Head of caudate nucleus (tissue), 42 donors: ENCODE measurements at places on chromosomes 6 and 20.

- no peak for DNase-seq
Measured at GRCh38 chr6:7770111-7770510, 44.2 kb downstream of the BMP6 start.

DNA sequence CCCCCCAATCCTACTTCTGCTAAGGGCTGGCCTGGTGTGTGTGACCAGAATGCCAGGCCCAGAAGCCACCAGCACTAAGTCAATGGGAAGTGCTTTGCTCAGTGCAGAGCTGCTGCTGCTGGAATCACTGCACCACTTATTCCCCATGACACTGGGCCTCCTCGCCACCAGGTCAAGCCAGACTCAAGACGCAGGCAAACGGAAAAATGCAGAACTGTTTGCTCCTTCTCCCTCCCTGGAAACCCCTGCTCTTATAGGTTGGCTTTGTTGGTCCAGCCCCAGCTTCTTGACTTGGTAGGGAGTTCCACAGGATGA, 121.9 kb downstream of the PHACTR3 start:
- no peak for DNase-seq

DNA sequence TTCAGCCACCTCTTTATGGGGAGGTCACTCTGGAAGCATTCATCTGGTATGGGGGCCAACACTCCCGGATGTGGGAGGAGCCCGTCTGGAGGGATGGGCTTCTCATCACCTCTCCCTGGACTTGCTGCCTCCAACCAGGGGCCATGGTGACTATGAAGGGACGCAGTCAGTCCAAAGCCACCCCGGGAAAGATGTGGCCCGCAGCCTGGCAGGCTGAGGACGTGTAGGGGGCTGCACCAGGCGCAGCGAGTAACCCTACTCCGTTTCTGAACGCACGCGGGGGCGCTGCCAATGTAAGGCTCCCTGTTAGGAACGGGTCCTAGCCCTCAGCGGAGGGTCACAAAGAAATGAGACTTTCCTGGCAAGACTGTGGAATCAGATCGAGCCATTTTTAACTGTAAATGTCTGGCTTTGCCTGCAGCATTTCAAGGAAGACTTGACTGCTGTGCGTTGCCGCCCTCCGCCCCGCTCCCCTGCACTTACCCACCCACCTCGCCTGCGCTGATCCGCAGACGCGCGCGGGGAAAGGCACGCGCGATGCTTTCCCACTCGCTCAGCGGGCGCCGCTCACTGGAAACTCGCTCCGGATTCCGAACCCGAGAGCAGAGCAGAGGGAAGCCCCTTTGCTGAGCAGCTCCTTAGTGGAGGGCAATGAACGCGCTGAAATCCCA, 55.1 kb downstream of the IL20RA start:
- DNase-seq, result peak; percentile 75

- DNase-seq, result no peak
Measured at GRCh38 chr6:3376893-3377535, 79.8 kb downstream of the SLC22A23 start.

DNA sequence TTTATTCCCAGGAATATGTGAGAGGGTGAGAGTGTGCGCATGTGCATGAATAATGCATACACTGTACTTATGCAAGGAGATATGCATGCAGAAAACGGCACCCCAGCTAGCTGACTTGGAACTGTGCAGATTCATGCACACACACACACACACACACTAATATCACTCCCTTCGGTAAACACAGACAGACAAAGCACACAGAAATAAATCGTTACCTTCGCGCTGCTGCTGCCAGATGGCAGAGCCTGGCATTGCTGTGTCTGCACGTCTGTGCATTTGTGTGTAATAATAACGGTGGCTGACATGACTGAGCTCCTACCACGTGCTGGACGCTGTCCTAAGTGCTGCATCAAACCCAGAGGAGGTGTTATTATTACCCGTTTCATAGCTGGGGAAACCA, 36.8 kb downstream of the PREX1 start:
- no peak for DNase-seq

DNA sequence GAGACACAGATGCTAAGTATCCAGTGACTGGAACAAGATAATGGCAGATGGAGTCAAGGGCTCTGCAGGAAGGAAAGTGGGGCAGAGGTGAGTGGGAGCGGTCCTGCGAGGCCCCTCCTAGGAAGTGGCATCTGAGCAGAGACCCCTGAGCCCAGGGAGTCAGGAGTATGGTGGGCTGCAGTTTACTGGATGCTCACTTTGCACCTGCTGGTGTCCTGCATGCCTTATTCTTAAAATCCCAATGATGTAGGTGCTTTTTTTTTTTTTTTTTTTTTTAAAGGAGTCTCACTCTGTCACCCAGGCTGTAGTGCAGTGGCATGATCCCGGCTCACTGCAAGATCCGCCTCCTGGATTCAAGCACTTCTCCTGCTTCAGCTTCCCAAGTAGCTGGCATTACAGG, 5.6 kb downstream of the CEBPB start:
- no peak for DNase-seq

DNA sequence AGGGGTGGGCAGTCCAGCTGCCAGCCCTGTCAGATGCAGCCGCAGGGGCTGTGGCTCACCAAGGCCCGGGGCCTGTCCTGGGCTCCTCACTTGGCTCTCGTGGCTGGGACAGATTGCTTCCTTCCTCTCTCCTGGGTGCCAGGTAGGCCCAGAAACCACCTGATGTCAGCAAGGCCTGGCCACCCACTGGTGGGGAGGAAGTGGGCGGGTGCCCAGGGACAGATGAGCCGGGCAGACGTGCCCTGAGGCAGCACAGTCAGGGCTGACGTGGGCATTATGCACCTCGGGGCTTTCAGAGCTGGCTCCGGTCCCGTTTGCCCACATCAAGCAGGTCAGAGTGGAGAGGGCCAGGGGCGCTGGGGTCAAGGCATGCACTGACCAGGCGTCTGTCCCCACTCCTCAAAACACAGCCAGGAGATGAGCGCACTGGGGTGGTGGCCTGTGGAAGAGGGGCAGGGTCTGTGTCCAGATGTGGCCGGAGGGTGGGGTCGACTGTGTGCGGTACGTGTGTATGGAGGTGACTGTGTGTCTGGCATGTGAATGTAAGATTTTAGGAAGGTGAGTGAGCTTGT, 133.2 kb upstream of the PTPN1 start:
- DNase-seq, result no peak
